HT1080 (cell line): ENCODE measurements at places on chromosomes 2 and 18. TPM values are rescaled to one million over a fixed set of nuclear protein-coding genes. Genes with fewer than 3 reads are reported as not detected.

DNA sequence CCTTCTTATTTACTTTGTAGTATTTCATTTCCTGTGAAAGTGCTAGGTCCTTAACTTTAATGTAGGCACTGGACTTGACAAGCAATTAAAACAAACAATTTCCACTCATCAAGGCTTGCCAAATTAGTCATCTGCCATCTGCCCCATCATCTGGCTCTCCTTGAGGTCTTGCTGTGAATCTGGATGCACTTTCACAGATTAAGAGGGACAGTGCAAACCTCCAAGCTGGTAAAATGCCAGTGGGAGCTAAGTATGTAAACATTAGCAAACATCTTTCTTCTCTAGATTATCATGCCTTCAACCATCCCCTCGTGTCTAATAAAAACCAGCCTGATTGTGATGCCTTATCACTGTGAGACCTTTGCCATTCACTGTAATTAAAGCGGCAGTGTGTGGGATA lies 402.9 kb downstream of the ERBB4 start:
- peak; percentile 37 for DNase-seq

- DNase-seq = no peak
These were observed 15.2 kb downstream of the BOK start for GRCh38 chr2:241573741-241574140.

GRCh38 chr2:44342854-44343253 lies 18.4 kb downstream of the PREPL start:
- DNase-seq = no peak

DNA sequence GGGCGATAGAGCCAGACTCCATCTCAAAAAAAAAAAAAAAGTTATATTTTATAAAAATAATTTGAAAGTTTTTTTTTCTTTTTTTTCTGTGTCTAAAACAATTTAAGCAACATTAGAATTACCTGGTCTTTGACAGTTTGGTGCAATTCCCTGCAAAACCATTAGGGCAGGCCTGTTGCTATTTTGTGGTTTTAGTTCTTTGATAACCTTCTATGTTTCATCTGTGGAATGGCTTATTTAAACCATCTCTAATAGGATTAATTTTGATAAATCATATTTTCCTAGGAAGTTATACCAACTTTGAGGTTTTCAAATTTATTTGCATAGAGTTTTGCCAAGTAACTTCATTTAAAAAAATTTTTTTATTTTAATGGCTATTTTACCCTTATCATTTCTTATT lies 141.2 kb upstream of the TWIST2 start:
- no peak for DNase-seq

GRCh38 chr18:9961041-9961440 lies 47.2 kb downstream of the VAPA start:
- DNase-seq = no peak

DNA sequence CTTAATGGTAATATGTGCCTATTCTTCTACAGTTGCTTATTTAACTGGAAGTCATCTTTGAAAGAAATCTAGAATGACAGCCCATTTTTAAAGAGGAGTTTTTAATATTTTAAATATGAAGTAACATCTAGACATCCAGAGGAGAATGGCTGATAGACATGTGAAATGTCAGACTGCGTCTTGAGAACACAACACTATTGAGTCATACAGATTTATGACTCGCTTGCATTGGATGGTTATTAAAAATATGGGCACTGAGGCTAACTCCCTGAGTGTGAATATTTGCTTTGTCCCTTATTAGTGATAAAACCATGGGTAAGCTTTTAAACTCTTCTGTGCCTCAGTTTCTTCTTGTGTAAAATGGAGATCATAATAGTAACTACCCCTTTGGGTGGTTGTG lies 22.9 kb downstream of the TDRD15 start:
- DNase-seq = no peak

GRCh38 chr2:7020059-7020458 lies 102.8 kb downstream of the RNF144A start:
- DNase-seq = peak; percentile 17

Gene RAB6C
- total RNA-seq = not detected in 2 replicates

DNA sequence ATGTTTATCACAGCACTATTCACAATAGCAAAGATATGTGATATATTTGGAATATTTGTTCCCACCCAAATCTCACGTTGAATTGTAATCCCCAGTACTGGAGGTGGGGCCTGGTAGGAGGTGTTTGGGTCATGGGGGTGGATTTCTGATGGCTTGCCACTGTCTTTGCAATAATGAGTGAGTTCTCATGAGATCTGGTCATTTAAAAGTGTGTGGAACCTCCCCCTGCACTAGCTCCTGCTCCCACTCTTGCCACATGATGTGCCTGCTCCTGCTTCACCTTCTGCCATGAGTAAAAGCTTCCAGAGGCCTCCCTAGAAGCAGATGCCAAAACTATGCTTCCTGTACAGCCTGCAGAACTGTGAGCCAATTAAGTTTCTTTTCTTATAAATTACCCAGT lies 72.2 kb upstream of the DYNC1I2 start:
- DNase-seq = no peak

Gene AQP12A
- not detected in 2 replicates for total RNA-seq

GRCh38 chr18:76493213-76494161 lies 1.6 kb downstream of the ZNF516 start:
- peak; percentile 27 for DNase-seq

Gene KANSL1L
- total RNA-seq = 5.6 and 6.4 TPM in 2 replicates

DNA sequence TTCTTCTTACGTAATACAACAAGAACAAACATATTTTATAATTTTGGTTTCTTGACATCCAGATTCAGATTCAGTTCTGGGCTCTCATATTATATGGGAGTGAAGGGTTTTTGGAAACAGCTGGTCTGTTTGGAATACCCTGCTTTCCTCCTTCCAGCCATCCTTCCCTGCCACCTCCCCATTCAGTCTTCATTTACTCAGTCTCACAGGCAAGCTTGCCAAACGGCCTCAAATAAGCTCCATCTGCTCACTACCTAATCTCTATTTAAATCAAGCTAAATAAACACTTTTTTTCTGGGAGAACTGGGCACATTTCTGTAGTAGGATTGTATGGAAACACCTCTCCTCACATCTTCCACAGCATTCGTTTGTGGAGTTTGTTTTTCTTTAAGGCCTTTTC lies 147.5 kb downstream of the RND3 start:
- no peak for DNase-seq

Gene IL18R1
- 0.51 and 0.80 TPM in 2 replicates for total RNA-seq

DNA sequence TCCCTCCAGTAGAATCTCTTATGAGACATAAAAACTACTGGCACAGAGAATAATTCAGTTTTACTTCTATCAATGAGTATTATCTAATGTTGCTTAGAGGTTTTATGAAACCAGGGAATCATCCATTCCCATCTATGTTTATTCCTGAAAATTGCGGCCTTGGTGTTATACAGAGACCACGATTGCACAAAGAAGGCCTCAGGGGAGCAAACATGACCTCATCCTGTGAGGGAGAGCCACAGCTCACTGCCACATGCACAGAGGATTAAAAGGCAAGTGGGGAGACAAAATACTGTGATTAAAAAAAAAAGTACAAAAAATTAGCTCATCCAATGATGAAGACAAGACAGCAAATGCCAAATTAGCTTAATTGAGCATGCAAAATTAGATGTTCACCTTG lies 111.8 kb upstream of the SLC35G4 start:
- no peak for DNase-seq

Gene ALLC
- not detected in 2 replicates for total RNA-seq

GRCh38 chr2:85707304-85707703 lies 13.1 kb downstream of the GNLY start:
- peak; percentile 75 for DNase-seq

Gene DSG2
- total RNA-seq = 25.1 and 30.0 TPM in 2 replicates

DNA sequence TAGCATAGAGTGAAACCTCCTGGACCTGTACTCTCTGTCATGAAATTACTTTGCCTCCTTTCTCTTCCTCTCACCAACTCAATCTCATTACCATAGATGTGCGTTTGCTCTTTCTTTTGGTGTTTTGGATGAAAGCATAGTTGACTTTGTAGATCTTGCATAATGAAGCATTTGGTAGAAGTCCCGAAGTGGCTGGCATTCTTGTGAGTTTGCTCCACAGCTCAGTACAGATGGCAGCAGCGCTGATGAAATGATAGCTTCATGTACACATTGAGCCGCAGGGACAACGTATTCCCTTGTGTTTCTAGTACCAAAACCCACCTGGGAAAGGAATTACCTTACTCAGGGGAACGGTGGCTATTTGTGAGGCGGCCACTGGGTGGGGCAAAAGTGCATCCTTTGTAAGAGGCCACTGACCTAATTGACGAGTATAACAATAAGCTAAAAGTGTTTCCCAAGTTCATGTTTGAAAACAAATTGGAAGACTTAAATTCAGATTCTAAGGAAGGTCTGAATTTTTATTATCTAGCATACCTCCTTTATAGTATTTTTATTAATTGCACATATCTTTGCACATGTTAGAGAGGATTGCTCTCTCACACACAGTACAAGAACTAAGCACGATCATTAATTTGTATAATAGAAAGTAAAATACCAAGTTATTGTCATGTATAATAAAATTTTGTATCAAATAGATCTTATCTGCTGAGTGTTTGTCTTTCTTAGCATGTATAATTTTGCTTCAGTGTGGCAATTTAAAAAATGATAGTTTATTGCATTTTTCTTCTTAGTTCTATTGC lies 25.4 kb upstream of the CDH7 start:
- DNase-seq = peak; percentile 31

- no peak for DNase-seq
These were observed 444.8 kb downstream of the EIPR1 start for GRCh38 chr2:2932692-2933305.

GRCh38 chr2:11156396-11157075 lies 1.3 kb downstream of the SLC66A3 start:
- no peak for DNase-seq

- no peak for DNase-seq
These were observed 75.0 kb upstream of the CD226 start for GRCh38 chr18:70022636-70023035.

DNA sequence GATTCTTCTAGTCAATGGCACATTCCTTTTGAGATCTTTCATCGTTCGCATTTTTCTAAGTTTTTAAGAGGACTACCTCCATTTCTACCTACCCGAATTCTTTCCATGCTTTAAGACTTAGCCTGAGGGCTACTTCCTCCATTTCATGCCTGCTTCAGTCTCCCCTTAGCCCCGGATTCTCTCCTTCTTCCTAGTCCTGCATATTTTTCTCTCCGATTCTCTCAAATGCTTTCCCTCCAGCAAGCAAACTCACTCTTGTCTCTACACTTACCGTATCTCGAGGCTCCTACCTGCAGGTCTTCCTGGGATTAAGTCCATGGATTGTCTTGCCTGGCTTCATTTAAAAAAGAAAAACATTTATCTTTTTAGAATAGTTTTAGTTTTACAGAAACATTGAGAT lies 354.4 kb downstream of the MYCN start:
- DNase-seq = no peak

- DNase-seq = no peak
These were observed 71.6 kb downstream of the ACKR3 start for GRCh38 chr2:236641051-236641726.

Gene STAT4
- not detected in 2 replicates for total RNA-seq

DNA sequence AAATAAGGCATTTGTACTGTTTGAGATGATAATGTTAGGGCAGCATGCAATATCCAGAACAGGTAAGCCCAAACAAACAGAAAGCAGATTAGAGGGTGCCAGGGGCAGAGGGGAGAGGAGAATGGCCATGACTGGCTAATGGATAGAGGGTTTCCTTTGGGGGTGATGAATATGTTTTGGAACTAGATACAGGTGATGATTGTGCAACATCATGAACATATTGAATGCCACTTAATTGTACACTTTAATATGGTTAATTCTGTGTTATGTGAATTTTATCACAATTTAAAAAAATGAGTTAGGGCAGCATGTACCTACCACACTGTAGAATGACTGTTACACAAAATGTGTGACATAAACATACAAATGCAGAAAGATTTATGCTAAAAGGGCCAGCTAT lies 255.5 kb upstream of the FN1 start:
- DNase-seq = no peak

Gene HOXD1
- not detected in 2 replicates for total RNA-seq

DNA sequence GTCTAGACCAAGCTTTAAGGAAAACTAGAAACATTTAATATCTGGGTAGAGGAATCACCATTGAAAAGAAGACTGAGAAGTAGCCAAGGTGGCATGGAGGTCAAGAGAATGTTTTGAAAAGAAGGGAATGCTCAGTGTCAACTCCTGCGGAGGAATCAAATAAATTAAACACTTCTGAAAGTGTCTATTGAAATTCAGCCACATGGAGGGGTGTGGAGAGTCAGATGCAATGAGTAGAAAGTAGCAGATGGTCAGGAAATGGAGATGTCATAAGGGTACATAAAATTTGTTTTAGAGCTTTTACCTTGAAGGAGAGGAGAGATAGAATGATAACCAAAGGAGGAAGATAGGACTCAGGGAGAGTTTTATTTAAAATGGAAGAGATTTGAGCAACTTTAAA lies 35.1 kb downstream of the NLRC4 start:
- DNase-seq = no peak

GRCh38 chr2:192016265-192016664 lies 169.4 kb upstream of the CAVIN2 start:
- DNase-seq = peak; percentile 73

DNA sequence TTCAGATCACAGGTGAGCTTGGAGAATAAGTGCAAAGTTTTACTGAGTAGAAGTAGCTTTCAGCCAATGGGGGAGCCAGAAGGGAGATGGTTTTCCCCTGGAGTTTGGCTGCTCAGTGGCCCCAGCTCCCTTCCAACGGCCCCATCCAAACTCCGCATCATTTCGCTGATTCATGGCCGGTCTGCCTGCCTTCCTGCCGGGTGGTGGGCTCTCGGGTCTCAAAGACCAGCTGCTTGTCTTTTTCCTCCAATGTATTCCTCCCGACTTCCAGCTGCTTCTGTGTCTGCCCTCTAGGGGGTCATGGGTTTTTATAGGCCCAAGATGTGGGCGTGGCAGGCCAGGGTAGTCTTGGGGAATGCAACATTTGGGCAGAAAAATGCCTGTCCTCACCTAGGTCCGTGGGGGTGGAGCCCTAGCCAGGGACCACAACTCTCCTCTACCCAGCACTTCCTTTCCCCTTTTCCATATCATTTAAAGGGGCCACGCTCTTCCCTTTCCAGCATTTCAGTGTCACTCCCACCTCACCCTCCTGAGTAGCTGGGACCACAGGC lies 73.5 kb downstream of the MEX3C start:
- DNase-seq = peak; percentile 11
